Type B pancreatic cell (in vitro differentiated cells): ENCODE measurements at places on chromosomes 13 and 19.

DNA sequence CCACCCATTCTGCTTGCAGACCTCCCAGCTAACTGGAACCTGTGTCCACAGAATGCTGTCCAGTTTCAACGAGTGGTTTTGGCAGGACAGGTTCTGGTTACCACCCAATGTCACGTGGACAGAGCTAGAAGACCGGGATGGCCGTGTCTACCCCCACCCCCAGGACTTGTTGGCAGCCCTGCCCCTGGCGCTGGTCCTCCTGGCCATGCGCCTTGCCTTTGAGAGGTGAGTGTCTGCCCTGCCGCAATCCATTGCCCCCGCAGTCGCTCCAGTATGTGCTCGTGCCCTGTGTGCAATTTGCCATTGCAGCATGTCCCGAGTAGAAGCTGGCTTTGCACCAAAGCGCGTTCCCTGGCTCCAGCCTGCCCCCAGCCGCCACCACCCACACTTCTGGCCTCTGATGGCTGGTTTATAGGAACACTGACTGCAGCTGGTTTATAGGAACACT lies 41.9 kb downstream of the CERS4 start:
- DNase-seq, result no peak

DNA sequence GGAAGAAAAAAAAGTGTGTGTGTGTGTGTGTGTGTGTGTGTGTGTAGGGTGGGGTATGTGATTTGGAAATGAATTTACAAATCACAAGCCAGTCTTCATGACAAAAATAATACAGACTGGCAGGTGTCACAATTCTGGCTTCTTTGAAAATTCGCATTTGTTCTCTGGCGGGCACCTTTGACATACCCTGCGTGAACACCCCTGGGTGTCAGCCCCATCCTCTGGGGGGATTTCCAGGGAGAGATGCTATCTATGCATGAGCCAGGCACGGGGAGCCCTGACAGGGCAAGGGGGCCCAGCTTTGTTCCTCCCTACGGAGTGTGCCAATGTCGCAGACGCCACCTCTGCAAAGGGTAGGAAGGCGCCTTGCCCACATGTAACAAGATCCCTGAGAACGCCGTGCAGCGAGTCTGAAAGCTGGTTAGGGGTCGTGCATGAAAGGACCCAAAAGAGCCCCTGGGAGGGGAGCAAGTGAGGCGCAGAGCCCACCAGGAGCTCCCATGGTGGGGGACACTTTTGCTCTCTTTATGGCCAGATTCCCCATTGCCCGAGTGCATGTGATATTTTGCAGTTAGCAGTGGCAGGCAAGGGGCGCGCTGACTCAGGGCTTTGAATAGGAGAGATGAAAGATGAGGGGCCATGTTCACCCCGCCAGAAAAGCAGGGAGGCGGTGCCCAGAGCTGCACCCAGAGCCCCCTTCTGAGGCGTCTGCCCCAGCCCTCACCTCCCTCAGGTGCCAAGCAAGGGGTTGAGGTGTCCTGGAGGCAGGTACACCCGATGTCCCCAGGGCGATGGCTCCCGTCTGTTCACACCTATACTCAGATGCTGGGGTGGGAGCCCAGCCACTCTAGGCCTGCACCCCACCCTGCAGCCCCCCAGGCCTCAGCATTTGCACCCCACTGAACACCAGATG lies 45.3 kb downstream of the KLF2 start:
- DNase-seq, result no peak

DNA sequence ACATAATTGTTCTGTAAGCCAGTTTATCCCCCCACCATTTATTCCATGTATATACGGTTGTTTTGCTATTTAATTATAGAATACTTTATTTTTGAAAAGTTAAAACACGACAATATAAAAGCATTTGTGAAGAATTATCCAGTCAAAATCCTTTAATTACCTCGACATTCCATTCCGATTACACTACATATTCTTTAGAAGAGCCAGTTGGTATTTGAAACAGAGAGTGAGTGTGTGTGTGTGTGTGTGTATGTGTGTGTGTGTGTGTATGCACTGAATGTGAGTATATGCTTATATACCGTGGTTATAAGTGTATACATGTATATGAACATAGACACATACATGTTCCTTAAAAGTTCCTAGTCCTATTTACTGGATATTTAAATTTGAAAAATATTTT lies 87.8 kb upstream of the KLF5 start:
- no peak for DNase-seq

GRCh38 chr13:44374348-44374712 lies 706 bp downstream of the SERP2 start:
- DNase-seq, result no peak

DNA sequence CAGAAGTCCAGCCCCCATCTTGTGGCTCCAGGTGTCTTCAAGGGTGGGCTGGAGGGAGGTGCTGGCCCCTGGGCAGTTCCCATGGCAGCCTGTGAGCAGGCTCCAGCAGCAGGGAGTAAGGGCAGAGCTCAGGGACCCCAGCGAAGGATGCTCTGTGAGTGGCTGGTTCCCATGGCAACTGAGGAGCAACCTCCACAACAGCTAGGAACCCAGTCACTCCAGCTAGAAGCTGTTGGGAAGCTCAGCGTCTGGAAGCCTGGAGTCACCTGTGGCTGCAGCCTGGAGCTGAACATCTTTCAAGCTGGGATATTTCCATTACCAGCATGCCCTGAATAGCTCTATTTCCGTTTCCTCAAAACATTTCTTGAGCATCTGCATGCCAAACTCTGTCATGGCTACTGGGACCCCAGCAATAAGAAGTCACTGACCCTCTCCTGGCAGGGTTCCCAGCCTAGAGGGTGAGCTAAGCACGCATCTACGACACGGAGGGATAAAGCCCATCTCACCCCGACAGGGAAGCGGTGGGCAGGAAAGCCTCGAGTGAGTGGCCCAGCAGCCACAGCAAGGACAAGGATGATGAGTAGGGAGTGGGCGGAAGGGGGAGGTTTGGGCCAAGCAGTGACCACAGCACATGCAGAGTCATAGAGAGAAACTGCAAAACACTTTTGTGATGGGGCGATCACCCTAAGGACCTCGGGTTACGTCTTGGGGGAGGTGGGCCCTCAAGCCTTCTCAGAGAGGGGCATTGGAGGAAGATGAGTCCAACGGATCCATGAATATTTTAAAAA lies 52.6 kb downstream of the ALOX5AP start:
- DNase-seq, result no peak

GRCh38 chr19:29528946-29529645 lies 3.3 kb downstream of the VSTM2B start:
- no peak for DNase-seq

DNA sequence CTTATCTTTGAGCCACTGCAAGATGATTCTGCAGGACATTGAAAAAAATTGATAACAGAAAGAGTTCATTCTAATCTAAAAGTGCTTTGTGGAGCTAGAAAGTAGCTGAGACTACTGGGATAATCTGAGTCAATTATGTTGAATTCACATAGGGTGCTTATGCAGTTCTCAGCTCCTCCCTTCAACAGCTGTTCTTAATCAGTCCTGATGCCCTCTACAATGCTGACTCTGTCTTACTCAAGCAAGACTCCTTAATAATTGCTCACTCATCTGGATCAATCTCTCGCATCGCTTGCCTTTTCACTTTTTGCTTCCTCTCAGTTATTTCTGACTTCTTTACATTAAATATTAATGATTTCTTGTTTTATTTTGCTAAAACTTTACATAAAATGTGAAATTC lies 182.1 kb downstream of the PCDH17 start:
- DNase-seq, result no peak

GRCh38 chr13:112071723-112072533 lies 5.0 kb downstream of the SOX1 start:
- DNase-seq, result no peak

- no peak for DNase-seq
Measured at GRCh38 chr13:87923753-87924152, 252.6 kb downstream of the SLITRK5 start.

GRCh38 chr13:38166116-38166515 lies 183.5 kb upstream of the UFM1 start:
- DNase-seq, result no peak

GRCh38 chr13:49624229-49624628 lies 4.1 kb upstream of the ARL11 start:
- no peak for DNase-seq

GRCh38 chr19:3879656-3880055 lies 829 bp upstream of the ATCAY start:
- no peak for DNase-seq

DNA sequence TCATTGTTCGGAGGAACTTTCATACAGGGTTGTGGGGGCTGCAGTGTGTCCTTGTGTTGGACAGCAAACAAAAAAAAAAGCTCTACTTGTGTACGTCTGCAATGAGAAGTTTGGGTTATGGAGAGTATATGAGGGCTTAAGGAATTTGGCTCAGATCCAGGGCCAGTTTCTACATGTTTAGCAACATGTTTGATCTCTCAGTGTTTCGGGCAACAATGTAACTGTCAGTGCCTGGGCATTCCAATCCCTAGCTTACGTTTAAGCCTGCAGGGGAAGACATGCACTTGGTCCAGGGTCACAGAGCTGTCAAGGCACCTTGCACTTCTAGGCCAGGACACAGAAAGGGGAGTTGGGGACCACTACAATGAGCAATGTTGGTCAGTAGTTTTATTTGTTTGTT lies 13.9 kb downstream of the ZNF543 start:
- no peak for DNase-seq
